ENCODE measurements at places on chromosomes 3 and 15.

DNA sequence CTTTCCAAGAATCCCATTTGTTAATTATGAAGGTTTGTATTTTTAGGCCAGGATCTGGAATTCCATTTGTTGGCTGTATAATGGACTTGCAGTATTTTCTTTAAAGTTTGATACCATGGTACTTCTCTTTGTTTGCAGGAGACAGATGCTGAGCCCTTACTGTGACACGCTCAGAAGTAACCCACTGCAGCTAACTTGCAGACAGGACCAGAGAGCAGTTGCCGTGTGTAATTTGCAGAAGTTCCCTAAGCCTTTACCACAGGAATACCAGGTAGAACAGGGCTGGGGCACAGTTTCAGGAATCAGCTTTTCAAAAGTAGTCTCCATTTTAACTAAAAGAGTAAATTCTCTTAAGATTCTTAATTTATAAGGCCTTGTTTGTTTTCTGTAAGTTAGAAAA lies 59.1 kb downstream of the LMLN start:
- no peak for DNase-seq

DNA sequence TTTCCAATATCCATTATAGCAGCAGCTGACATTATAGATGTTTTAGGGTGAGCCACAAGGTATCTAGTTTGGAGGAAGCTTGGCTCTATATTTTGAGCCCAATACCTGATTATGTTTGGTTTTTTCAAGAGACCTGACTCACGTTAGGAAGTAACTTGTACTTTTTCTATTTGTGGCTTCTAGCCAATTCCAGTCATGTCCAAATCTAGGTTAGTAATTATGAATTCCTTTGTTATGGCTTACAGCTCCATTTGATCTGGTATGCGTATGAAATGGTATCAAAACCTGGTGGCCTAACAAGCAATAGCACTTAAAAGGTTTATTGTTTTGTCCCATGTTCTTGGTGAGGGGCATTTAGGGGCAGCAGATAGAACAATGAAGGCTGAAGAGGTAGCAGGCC lies 115.9 kb downstream of the TOP2B start:
- no peak for DNase-seq

DNA sequence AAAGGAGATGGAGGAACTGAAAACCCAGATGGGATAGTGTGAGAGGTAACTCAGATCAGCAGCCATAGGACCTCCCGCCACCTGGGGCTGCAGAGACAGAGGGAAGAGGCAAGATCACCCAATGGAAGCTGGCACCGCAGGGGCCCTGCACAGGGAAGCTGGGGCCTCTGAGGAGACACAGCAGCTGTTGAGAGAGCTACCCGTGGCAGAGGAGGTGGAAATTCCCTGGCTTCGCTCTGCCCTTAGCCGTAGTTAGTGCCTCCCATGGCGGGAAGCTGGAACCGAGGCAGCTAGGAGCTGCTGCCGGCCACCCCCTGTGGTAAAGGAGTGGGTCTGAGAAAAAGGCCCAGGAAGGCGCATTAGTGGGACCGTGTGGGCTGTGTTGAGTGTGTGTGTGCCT lies 18.0 kb upstream of the PLXNA1 start:
- no peak for DNase-seq

- DNase-seq, result no peak
These were observed 15.4 kb downstream of the DPH3 start for GRCh38 chr3:16249336-16249735.

- DNase-seq, result no peak
These were observed 67.8 kb downstream of the AAGAB start for GRCh38 chr15:67186688-67187087.

- no peak for DNase-seq
These were observed 57.2 kb downstream of the CRTC3 start for GRCh38 chr15:90586948-90587347.

DNA sequence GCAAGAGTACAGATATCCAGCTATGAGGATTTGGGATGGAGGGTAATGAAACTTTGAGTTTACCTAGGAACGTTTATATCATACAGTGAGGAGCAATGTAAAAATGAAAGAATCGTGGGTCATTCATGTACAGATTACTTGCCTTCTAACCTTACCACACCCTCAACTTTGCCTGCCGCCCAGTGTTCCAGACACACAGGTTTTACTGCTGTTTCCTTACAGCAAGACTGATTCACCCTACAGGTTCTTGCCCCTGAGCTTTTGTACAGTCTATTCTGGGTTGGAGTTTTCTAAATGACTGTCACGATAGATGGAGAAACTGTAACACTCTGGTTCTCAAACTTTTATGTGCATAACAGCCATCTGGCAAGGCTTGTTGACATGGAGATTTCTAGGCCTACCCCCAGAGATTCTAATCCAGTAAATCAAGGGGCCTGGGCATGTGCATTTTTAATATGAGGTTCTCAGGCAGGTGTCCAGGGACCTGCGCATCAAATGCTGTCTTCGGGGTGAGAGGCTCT lies 6.6 kb upstream of the TPRG1 start:
- DNase-seq, result no peak

DNA sequence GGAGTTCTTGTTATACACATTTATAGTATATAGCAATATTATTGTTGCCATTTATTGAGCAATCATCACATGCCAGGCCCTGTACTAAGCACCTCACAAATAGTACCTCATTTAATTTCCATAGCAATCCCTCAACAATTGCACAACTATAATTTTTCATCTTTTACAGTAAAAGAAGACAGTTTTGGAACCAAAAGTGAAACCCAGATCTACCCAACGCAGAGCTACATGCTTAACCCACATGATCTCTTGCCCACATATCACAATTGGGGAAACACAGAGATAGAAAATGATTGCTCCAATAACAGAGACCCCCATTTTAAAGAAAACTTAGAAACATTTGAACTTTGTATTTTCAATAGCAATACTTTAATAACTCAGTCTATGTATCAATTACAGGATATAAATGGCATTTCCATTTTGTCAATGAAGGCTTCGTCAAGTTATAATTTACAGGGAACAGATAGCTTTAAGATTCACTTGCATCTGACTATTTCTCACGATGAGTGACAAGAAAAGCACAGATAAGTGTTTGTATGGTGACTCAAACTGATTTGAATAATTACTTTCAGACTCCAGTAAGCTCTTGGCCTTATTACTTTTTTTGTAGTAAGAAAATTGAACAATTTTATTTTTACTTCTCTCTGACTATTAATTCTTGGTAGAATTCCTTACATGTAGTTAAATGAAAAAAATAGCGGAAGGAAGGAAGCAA lies 38.7 kb upstream of the CCDC50 start:
- DNase-seq, result no peak

DNA sequence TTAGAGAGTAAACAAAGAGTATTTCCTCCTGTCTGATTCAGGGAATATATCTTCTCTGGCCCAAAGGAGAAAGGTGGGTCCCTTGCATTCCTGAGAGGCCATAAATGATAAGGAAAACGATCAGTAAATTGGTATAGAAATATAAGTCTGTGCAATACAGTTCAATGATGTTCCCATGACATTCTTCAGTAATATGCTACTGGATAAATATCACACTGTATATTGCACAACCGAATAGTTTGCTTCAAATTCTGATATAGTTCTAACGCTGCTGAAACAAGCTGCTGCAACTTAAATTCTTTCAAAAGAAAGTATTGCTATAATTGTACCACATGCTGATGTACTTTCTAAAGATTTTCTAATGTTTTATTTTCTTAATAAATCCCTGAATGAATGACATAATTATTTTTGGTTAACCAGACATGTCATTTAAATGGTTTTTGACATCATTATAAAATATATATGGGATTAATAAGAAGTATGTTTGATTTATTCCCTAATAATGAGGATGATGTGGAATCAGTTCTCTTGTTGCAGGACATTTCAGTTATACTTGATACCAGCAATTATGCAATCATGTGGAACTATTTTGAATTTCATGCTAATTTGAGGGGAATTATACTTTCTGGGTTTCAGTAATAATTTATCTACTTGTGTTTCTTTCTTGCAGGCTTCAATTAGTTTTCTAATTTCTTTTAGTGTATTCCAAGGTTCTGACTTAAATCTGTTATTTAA lies 44.9 kb downstream of the FGF7 start:
- no peak for DNase-seq

- DNase-seq, result no peak
These were observed at the start of gene CDCP1 for GRCh38 chr3:45145681-45146614. Gene CDCP1, minus strand, starts transcription at chr3:45146378. Its CDS starts 91 bp downstream, at chr3:45146287.

GRCh38 chr15:80586161-80586560 lies 108.9 kb upstream of the ABHD17C start:
- DNase-seq, result no peak

DNA sequence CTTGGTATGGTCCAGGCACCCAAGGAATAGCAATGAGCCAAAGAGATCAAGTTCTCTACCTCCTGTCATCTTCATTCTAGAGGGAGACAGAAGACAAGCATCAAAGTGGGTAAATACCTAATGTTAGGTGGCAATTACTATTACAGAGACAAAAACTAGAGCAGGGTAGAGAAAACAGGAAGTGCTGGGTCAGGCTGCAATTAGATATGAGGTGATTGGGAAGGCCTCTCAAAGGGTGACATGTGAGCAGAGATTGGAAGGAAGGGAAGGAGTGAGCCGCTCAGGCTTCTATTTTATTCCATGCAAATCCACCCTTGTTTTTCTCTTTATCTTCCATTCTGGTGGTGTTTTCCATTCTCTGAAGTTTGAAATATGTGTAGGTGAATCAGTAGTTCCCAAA lies 37.4 kb downstream of the EBLN2 start:
- no peak for DNase-seq

GRCh38 chr15:33051528-33051927 lies 143.0 kb downstream of the FMN1 start:
- DNase-seq, result no peak

DNA sequence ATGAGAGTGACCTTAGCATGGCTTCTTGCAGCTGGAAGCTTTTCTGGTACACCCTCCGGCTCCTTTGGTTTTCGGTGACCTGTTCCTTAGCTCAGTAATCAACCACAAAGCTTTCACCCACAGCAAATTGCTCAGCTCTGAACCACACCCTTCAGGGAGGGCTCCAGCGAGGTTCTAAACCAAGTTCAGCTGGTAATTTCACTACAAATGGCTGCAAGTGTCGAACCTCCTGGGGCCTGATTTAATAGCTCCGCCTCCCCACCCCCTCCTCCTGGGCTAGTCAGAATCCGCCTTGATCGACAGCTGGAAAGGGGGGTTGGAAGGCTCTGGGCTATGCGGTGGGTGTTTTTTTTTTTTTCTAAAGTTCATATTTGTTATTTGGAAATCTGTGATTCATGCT lies 150.9 kb upstream of the MCTP2 start:
- no peak for DNase-seq

DNA sequence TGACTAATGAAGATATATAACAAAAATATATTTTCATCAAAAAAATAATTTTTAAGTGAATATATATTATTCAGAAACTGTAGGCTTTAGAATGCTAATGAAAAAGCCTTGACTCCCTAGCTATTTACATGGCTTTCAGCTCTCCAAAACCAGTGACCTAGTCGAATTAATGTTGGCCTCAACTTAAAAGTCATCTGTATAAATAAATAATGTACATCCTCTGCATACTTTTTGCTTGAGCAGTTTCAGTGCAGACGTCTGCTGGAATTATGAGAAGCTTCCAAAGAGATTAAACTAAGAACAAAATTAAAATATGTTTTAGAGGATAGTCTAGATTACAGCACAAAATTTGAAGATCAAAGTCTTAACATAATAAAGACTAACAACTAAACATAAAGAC lies 520.4 kb upstream of the ALCAM start:
- DNase-seq, result no peak

- DNase-seq, result no peak
These were observed 330.8 kb upstream of the PDZRN3 start for GRCh38 chr3:73955494-73956070.

DNA sequence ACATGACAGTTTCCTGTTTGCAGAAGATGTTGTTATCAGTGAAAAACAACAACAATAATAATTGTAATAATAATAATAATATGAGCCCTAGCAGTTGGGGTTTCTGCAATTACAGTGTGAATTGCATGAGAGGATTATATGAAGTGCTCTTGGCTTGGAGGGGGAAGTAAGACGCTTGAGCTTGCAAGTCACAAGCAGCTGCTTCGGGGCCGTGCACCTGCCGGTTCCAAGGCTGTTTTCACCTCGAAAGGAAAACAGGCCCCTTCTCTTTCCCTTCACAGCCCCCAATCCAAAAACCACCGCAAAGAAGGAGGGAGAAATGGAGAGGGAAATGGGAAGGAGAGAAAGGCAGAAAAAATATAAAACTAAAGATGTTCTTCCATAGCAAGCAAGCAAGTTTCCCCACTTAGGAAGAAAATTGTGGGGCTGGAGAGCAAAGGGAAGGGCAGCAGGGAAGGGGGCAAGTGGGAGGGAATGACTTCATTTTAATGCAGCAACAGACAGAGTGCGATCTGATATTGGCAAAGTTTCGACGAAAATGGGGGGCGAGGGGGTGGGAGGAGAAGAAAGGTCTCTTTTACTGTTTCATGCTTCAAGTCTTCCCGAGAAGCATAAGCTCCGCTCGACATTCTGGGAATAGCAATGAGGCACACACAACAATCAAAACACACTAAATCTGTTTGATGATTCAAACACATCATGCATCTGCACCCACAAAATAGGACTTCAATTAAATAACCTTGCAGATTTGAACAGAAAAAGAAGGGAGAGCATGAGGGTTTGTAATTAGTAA lies 284.2 kb upstream of the ATP11B start:
- DNase-seq, result no peak

- no peak for DNase-seq
These were observed 118.0 kb upstream of the RAD18 start for GRCh38 chr3:9081184-9081818.

DNA sequence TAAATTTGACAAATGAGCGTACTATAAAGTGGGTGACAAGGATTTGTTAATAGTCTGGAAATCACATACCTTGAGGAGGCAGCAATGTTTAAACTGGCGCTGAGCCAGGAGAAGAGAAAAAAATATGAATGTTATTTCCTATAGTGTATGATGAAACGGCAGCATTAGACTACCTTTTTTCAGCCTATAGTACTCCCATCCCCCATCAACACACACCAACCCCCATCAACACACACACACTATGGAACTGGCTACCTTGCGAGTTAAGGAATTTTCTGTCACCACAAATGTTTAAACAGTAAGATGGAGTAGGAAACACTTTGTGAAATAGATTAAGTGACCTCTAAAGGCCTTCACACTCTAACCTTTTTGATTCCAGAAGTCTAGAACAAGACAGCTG lies 46.8 kb upstream of the ZCWPW2 start:
- no peak for DNase-seq

DNA sequence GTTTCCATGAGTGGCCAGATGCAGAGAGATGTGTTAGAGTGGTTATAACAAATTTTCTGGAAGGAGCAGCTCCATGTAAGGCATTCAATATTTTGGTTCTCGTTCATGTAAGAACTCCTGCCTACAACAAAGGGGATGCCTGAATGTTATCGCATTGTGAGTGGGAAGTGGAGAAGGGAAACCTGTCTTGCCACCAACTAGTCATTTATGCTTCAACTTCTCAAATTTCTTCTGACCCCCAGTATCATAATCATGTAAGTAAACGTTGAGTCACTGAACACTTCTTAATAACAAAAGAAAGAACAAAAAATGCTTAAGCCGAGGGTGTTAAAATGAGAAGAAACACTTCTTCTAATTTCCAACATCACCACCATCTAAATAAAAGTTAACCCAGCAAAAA lies 62.0 kb upstream of the MRPL3 start:
- DNase-seq, result no peak

- no peak for DNase-seq
These were observed 24.8 kb downstream of the TMEM212 start for GRCh38 chr3:171867981-171868380.

Measured in frontal cortex (tissue), 4 donors.